ENCODE measurements at places on chromosomes 6 and 20.

GRCh38 chr20:21873291-21873690 lies 167.8 kb downstream of the PAX1 start:
- no peak for DNase-seq

GRCh38 chr6:35081426-35081851 lies 59.7 kb downstream of the TCP11 start:
- DNase-seq = no peak

GRCh38 chr6:1599469-1599868 lies 10.2 kb upstream of the FOXC1 start:
- no peak for DNase-seq

GRCh38 chr6:52360028-52360427 lies 1.9 kb upstream of the PAQR8 start:
- DNase-seq = no peak

- DNase-seq = no peak
Measured at GRCh38 chr6:168959696-168960095, 293.9 kb downstream of the THBS2 start.

DNA sequence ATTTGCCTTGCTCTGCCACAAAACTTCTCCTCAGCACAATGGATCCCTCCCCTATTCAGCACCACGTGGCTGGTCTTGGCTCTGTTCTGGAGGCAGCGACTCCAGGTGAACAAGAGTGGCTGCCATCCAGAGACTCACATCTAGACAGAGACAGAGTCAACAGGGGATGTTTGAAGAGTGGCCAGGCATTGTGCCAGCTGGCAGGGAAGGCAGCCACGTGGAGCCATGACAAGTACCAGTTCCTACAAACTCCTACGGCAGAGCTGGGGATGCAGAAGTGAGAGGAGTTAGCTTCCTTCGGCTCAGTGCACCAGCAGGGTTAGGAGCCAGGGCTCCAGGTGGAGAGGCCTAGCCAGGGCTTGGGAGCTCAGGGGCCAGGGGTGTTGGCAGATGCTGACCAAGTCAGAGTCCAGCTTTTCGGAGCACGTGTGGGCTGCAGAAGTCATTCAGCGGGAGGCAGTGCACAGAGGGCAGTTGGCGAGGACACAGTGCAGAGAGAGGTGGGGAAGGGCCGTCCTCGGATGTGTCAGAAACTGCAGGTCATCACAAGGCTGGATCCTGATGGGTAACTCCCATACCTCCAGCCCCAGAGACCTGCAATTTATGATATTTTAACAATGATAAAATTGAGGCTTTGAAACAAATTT lies 171.7 kb upstream of the PDE10A start:
- DNase-seq = no peak

DNA sequence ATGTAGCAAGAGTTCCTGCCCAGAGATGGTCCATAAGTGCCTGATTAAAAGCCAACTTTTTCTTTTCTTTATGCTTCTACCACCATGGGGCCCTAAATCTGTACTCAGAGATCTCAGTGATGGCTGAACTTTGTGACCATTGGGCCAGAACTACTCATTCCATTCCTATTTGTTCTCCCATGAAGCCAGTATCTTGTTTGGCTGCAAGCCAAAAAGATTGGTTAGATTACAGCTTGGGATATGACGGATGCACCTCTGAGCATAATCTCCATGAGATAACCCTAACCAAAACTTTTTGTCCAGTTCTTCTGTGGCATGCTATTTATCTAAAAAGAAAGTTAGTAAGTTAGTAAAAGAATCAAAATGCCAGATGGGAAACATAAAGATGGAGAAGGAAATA lies 72.2 kb downstream of the PLCB4 start:
- no peak for DNase-seq

GRCh38 chr6:8108759-8109539 lies 6.6 kb upstream of the EEF1E1 start:
- no peak for DNase-seq

GRCh38 chr20:46773680-46774079 lies 64.2 kb downstream of the SLC2A10 start:
- DNase-seq = no peak

DNA sequence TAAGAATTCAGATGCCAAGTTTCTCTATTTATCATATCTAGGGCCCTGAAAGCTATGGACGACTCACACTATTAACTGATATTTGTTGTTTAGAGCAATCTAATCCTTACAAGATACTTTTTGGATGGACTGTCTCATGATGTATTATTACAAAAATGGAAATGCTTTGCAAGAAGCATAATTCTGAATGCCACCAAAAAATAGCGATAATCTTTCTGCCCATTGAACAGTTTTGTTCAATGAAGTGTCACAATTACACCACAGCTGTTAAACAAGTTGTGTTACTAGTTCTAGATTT lies 460.4 kb upstream of the JARID2 start:
- DNase-seq = no peak

GRCh38 chr6:38364775-38365174 lies 275.0 kb downstream of the BTBD9 start:
- no peak for DNase-seq

DNA sequence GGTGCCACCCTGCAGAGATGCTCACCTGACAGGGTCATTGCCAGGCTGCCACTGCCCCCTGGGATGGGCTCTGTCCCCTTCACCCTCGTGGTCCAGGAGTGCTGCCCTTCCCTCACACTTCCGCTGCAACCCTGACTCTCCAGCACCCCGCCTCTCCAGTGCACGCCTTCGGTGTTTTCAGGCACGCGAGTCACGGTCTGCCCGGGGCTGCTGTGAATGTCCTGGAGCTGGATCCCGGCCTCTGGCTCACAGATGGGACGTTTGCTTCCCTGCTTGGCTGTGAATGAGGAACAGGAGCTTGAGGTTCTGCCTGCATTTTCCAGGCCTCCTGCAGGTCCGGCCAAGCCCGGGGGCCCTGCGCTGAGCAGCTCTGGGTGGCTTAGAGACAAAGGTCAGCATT lies 343.4 kb downstream of the SMOC2 start:
- DNase-seq = no peak

- DNase-seq = peak; percentile 85
Measured at GRCh38 chr6:3517350-3517749, 60.5 kb upstream of the SLC22A23 start.

GRCh38 chr6:157941101-157941863 lies 40.4 kb upstream of the SYNJ2 start:
- no peak for DNase-seq

DNA sequence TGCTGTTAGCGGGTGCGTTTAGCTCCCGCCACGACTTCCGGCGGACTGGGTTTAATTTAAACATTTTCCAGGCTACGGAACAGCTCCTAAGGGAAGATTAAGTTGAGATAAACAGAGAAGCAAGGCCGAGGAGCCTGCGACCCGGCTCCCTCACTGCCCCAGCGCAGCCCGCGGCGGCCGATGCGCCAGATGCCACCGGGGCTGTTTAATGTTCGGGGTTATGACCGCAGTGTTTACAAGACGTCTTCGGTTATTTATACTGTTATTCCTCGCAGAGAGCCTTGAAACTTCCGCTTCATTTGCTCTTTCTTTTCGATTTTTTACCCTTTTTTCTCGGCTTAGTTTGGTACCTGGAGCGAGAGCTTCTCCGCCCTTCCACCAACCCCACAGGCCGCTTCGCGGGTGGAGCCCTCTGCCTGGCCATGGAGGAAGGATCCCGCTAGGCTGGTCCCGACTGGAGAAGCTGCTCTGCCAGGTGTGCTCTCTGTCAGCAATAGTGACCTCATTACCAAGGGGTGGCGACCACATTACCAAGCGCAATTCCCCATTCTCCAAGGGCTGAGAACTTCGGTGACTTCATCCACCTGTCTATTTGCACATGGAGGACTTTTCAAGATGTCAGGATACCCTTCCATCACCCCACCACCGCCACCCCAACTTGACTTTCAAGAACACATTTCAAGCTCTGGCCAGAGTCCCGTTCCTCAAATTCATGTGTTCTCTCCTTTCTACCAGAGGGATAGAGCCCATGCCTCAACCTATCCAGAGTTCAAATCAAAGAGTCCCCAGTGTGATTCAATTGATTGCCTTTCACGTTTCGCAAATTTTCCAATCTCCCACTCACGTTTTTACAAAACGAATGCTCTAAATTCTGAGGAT lies 4.1 kb downstream of the TCF21 start:
- no peak for DNase-seq

GRCh38 chr6:142945049-142945445 lies at the start of gene HIVEP2:
HIVEP2 (minus strand) TSS chr6:142945176; CDS start chr6:142774738, 170,438 bp downstream.
- peak; percentile 64 for DNase-seq

DNA sequence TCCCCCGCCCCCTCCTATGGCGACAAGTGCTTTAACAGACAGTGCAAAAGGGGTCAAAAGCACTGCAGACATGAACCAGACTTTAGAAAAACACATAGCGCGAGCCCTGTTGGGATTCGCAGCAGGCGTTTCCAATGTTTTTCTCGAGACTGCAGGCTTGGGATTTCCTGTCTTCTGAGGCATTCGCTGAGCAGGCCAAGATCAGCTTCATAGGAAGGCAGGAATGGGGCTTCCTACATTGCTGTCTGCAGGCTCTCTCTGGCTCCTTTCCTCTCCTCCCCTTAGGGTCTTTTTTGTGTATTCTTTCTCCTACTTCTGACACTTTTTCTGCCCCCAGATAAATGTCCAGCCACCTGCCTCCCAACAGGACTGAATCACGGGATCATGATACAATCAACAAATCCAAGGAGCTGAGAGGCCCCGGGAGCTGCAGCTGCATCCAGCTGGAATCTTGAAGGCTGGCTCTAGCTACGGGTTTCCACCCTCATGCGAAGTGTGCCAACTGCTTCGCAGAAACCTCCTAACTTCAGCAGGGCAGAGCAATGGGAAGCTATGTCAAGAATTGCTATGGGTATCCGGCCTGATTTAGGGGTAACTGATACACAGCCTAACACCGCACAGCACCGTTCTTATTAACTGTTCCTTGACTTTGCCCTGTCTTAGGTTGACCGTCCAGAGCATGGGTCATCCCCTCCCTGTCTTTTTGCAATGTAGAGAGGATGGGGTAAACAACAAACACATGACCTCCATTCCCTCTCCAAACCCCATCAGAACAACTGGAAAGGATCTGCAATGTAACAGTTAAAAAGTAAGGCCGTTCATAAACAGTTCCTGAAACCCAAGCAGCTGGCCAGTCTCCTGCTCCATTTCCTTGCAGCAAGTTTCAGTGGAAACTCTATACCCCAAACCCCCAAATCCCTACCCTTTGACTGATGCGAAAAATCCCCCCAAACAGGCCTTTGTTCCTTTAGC lies 31.5 kb downstream of the SNX5 start:
- DNase-seq = peak; percentile 72

DNA sequence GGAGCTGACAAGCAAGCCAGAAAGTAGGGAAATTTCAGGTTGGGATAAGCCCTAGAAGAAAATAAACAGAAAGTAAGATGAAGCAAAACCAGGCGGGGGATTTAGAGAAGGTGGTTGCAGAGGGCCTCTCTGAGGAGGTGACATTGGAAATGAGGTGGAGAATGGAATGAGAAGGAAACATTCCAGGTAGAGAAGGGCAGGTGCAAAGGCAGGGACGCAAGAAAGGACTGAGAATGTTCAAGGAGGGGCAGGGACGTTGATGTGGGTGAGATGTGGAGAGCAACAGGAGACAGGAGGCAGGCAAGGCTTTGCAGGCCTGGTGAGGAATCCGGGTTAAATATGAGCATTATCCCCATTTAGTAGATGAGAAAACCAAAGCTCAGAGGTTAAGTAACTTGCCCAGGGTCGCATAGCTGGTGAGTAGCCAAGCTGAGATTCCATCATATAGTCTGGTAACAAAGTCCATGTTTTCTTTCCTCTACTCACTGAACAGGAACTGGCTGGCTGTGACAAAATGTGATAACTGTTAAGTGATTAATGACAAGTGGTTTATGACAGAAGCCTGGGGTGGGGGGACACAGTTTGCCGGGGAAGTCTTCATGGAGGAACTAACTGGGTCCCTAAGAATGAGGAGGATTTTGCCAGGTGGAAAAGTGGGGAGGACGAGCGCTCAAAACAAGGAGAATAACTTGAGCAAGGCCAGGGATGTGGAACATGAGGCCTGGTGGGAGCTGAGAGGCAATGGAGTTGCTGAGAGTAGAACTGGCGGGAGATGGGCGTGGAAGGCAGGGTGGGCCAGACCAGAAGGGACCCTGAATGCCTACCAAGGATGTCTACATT lies 32.6 kb downstream of the MRPL14 start:
- no peak for DNase-seq

- no peak for DNase-seq
Measured at GRCh38 chr20:3311623-3312022, 72.6 kb upstream of the SLC4A11 start.

- peak; percentile 12 for DNase-seq
Measured at GRCh38 chr6:137291441-137291840, 72.3 kb upstream of the IFNGR1 start.

- no peak for DNase-seq
Measured at GRCh38 chr20:57868310-57868709, 158.5 kb upstream of the PMEPA1 start.

DNA sequence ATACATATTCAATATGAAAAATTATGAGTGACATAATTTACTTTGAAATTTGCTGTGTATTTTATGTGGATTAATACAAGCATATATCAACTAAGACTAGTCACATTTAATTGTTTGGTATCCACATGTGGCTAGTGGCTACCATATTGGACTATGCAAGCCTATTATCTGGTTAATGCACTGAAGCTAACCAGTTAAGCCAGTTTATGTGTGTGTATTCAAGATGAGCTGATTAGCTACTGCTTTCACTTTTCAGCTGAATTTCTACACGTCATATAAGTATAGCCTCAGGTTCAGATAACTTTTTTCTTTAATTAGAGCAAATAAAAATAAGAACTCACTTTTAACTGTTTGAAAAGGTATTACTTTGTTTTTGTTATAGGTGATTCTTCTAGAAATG lies 903.7 kb downstream of the TFAP2A start:
- DNase-seq = no peak

DNA sequence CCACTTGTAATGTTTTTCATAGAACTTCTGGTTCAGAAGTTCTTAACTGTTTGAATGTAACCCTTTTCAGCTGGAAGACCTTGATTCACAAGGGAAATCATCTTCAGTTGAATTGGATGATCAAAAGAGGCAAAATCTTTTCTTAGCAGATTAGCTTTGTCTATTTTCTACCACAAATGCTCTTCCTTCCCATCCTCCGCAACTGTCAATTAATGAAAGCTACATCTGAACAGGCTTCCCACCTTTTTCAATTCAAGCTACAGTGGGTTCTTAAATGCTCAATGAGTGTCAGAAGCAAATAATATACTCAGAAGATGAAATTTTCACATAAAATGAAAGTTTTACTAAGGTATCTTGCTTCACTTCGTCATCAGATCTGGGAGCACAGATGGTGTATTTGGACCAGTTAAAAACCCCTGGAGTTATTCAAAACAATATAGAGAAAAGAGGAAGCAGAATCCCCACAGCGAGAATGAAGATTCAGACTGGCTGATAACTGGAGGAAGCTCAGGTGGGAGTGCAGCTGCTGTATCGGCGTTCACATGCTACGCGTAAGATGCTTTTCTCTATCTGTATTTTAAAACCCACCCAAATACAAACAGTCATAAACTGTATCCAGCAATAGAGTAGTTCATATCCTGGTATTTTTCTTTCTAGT lies 19.4 kb downstream of the QRSL1 start:
- no peak for DNase-seq

DNA sequence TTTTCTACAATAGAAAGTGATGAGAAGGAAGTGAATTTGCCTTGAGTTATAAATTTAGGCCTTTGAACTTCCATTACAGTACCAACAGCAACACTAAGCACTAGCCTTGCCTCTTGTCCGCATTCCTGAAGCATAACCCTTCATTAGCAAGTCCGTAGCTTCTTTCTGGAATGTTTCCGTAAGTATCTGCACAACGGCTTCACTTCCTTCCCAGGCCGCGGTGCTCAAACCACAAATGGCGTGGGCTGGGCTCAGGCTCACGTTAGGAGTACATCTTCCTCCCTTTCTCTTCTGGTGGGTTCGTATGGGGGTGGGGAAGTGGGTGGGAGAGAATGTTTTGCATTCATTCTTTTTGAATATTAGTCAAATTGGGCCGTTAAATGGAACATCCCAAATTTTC lies 193.8 kb upstream of the SNX9 start:
- no peak for DNase-seq

All from AG08395 (cell line).